ENCODE measurements at places on chromosomes 7 and 10.

- DNase-seq = no peak
These were observed 1.2 kb downstream of the GTPBP10 start for GRCh38 chr7:90347759-90348158.

GRCh38 chr10:14700546-14700945 is 74.2 kb downstream of the FAM107B start:
- no peak for DNase-seq

DNA sequence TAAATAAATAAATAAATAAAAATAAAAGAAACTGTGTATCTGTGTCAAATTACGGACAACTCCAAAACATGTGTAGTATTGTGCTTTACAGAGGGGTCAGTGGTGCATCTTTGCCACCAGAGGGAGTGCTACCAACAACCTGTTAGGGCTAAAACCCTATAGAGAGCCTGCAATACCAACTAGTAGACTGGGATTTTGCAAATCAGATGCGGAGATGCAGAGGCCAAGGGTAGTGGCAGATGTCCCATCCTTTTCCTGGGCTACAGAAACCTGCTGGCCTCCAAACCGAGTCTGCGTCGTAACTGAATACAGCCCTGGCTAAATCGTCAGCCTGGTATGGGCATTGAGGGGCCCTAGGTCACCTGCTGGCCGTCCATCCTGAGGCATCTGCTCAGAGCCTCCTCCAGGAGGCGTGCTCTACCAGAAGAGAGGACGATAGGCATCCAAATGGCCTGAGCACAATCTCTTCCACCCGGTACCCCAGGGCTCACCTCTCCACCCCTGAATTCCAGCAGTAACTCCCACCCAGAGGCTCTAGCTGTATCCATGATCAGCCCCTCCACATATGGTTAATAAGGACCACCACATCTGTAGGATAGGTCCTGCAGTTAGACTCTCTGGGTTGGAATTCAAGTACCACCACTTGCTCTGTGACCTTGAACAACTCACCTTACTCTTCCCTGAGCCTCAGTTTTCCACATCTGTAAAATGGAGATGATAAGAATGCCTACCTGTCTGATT is 6.2 kb upstream of the RRP12 start:
- DNase-seq = peak; percentile 82

GRCh38 chr7:43649755-43650274 is 66.9 kb downstream of the STK17A start:
- no peak for DNase-seq

DNA sequence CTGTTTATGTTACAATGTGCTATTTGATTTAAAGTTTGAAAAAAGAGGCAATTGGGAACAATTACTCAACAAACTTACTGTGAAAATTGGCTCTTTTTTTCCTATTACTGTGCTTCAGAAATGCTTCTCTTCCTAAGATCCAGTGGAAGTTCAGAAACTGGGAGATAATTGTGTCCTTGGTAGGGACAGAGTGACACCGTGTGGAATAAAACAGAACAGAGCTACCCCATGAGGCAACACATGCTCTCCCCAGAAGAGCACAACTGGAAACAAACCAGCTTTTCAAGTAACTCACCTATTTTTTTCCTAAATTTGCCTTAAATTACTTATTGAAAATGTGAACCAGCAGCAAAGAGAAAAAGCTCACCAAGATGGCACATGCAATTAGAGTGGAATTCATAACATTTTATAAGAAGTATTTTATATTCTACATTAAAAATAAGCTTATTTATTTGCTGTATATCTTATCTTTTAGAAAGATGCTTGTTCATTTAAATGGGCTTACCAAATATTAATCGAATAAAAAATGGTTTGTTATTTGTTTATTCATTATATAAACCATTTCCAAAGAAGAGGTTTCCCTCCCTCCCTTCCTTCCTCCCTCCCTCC is 346.1 kb upstream of the ANKRD30A start:
- DNase-seq = peak; percentile 76

GRCh38 chr7:118573085-118573484 is 348.6 kb downstream of the ANKRD7 start:
- DNase-seq = no peak

- peak; percentile 3 for DNase-seq
These were observed 208.3 kb downstream of the CELF2 start for GRCh38 chr10:11225935-11226334.

GRCh38 chr7:157679607-157680006 is 342.8 kb downstream of the DNAJB6 start:
- DNase-seq = no peak

DNA sequence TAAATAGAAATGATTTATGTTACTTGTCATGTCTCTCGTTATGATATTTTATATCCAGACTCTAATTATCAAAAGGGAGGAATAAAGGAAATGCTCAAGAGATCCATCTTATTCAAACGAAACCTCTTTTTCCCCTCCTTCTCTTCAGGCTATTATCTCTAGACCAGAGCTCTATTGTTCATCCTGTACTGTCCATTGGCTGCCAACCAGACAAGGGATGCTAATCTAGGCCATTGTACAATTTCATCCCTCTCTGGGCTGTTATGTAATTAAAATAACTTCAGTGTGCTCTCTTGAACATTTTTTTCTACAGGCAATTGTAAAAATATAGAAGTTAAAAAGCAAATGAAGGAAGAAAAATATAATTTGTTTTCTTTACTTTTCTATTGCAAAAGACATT is 220.4 kb downstream of the HDAC9 start:
- no peak for DNase-seq

GRCh38 chr7:39618868-39619267 is 4.5 kb upstream of the RALA start:
- DNase-seq = no peak

DNA sequence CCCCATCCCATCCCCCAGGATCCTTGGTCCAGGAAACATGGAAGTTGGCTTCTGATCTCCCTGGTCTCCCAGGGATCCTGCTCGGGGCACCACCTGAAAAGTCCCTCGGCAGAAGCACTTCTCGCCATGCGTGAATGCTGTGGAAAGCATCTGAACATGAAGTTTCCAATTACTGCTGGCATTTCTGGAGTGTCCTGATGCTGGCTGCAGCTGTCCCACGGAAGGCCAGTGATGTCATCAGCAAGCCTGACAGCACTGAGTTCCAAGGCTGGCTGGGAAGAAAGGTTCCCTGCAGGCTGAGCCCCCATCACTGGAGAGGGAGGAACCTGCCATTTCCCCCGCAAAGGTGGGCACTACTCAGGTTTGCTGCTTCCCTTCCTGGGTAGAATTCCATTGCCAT is 71.4 kb downstream of the KCNMA1 start:
- no peak for DNase-seq

- DNase-seq = peak; percentile 30
These were observed 102.5 kb downstream of the SAMD9 start for GRCh38 chr7:93015101-93015778.

- DNase-seq = peak; percentile 29
These were observed 588.0 kb upstream of the LRRN3 start for GRCh38 chr7:110502888-110503465.

- DNase-seq = no peak
These were observed 259.2 kb downstream of the MAD1L1 start for GRCh38 chr7:1973321-1974251.

DNA sequence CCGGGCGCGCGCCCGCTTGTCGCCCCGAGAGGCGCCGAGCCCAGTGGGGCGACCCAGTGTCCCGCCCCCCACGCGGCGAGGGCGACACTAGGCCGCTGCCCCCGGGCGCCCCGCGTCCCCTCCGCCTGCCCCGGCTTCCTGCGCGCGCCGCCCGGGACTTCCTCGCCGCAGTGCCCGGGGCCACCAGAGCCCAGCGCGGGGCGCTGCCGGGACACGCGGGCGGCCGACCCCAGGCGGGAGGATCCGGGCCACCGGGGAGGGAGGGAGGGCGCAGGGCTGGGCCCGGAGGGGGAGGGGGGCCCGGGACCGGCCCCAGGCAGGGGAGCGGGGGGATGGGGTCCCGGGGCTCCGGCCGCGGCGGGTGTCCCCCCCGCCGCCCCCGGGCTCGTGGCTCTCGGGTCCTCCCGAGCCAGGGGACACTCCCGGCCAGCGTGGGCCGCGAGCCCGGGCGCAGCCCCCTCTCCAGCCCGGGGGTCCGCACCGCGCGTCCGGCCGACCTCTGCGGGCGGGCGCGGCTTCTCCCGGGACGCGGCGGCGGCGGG is 435 bp upstream of the PWWP2B start:
- DNase-seq = peak; percentile 14

DNA sequence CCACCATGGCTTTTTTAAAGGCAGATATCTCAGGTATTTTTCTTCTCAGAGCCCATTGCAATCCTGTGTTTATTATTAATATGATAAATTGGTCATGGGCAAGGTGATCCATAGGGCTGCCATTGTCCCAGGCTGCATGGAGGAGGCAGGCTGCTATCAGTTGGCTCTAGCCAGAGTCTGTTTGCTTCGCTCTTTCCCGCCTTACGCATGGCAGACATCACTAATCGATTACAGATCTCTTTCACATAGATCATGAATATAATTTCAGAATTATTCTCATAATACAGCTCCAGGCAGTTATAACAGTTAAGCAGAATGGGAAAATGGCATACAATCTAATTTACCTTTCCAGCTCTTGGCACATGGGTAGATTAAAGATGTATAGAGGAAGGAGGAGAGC is 30.4 kb upstream of the HABP2 start:
- no peak for DNase-seq

DNA sequence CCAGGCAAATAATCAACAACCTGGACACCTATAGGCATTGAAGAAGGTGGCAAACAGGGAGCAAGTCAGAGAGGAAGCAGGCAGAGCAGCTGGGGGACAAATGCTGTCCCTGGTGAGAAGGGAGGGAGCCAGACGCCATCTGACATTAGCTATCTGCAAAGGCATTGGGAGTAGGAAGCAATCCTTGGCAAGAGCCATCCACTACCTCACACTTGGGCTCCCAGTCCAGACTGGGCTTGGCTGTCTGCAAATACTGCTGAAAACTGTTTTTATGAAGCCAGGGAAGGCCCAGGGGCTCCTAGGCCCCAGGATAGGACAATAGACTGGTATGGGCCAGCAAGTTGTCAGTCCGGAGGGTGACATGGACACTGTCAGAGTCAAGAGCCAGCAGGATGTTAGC is 132.5 kb downstream of the SORBS1 start:
- no peak for DNase-seq

Measured in fibroblast of mammary gland (primary cell).